Stimulated activated CD4-positive, alpha-beta T cell treated with anti-CD3 and anti-CD28 coated beads, Interleukin-15, amount 100 ng/mL, for 1 hour (primary cell): ENCODE measurements at places on chromosomes 3 and 15.

GRCh38 chr3:159273070-159273469, 471.2 kb downstream of the MFSD1 start:
- DNase-seq = no peak

DNA sequence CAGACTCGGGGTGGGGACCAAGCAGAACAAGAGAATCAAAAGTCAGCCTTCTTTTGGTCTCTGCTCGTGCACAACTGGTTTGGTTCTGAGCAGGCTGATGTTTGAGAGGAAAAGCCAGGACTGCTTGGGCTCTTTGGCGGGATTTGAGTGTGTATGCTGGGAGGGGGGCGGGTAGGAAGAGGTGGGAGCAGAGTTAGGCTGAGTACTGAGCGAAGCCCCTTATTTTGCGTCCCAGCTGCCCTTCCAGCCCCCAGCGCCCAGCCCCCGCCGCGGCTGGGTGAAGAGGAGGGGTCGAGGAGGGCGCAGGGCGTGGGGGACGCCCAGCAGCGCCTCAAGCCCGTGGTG, 153.5 kb upstream of the GOLIM4 start:
- no peak for DNase-seq

GRCh38 chr15:25089577-25089976, 134.8 kb downstream of the SNRPN start:
- no peak for DNase-seq

DNA sequence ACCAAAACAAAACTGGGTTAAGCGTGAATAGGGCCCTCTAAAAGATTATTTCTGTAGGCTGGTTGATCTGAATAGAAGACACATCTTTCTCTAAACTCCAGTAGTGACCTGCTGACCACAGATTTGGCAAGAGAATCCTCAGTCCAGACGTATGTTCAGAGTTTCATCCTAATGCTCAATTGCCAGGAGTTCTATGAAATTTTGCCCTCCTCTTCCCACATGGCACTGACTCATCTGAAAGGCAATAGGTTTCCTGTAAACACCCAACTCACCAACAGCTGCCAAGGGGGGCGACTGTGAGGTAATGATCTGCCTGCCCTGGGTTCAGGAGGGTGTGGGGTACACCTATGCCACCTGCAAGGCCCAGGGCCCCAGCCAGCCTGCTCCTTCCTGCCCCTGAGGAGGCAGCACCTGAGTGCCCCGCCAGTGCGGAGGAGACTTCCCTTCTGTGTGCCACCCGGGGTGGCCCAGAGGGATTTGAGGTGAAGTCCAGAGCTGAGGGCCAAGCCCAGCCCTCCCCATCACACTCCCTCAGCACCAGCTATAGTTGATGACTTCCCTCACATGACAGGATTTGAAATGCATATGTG, 8.4 kb upstream of the PLA2G4D start:
- no peak for DNase-seq
